Endothelial cell (in vitro differentiated cells): ENCODE measurements at places on chromosomes 1 and 21.
A peak's percentile ranks its signal among the peaks of the same experiment; 100 is the strongest.

DNA sequence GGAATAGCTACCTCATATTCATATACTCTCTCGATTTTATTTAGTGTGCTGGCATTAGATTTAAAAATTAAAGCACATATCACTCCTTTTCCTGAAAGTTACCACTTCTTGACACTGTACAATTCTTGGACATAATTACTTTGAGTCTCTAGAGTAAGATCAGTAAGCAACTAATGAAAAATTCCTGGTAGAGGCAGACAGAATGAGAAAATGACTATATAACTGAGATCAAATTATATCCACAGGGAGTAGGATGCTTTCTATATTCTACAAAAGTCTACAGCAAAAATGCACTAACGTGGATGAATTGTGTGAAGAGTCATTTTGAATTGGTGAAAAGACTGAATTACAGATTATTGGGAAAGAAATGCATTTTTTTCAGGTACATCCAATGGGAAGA, 445.7 kb downstream of the PTBP2 start:
- no peaks in the 10 kb centered on the region for H3K27me3 ChIP-seq
- no peak for DNase-seq
- H3K4me3 ChIP-seq: no peak overlapping the region
- H3K36me3 ChIP-seq: no peaks in the 10 kb centered on the region
- no peaks in the 10 kb centered on the region for H3K4me1 ChIP-seq
- no peak overlapping the region for H3K27ac ChIP-seq

DNA sequence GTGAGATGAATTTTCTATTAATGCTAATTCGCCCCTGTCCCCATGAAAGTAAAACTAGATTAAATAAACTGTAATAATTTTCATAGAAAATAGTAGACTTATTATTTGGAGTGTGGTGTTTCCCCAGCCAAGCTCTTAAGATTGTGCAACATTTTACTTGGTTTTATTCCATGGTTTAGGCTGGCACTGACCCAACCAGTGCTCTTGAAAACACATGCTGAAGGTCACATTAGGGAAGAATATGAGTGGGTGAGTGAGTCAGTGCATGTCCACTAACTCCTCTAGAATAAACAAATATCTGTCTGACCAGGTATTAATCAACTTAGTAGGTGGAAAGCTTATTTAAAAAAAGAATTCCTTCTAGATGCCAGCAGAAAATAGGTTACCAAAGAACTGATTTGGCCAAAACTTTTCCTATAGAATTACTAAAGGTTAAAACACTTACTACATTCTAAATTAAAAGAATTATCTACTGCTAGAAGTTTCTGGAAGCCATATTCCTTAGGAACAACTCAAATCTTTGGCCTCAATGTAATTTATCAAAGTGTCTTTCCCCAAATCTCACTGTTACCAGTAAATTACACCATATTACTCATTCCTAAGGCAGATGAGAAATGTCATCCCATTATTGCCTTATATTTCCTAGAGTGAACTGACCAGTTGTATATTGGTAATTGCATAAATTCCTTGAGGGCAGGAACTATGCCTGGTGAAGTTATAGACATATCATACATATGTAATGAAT, 89.7 kb upstream of the RGS1 start:
- H3K4me3 ChIP-seq: no peak overlapping the region
- no peak overlapping the region for H3K27ac ChIP-seq
- no peaks in the 10 kb centered on the region for H3K27me3 ChIP-seq
- no peaks in the 10 kb centered on the region for H3K36me3 ChIP-seq
- no peak for DNase-seq
- H3K4me1 ChIP-seq: no peaks in the 10 kb centered on the region

DNA sequence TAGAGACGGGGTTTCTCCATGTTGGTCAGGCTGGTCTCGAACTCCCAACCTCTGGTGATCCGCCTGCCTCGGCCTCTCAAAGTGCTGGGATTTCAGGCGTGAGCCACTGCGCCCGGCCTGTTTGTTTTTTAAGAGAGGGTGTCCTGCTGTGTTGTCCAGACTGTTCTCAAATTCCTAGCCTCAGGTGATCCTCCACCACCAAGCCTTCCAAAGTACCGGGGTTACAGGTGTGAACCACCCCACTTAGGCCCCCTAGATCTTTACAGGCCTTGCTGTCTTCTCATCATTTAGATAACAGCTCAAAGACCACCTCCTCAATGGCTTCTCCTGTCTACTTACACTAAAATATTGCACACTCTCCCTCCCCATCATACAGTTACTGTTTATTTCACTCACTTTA, 6.3 kb downstream of the SESN2 start:
- DNase-seq: no peak
- H3K4me3 ChIP-seq: no peak overlapping the region
- peaks cover 34% of the 10 kb centered on the region for H3K4me1 ChIP-seq
- peaks cover 4% of the 10 kb centered on the region for H3K36me3 ChIP-seq

- H3K27ac ChIP-seq: no peak within 1 kb of the TSS
- peaks cover 16% of the 10 kb centered on the region for H3K4me1 ChIP-seq
- DNase-seq: peak; percentile 45
- H3K36me3 ChIP-seq: peaks cover 7% of the 10 kb centered on the region
- peak within 1 kb of the TSS; percentile 91 for H3K4me3 ChIP-seq
Observed at GRCh38 chr1:31239653-31240241, at the start of gene NKAIN1. NKAIN1 (minus strand) TSS chr1:31239887; CDS start chr1:31239547, 340 bp downstream.

DNA sequence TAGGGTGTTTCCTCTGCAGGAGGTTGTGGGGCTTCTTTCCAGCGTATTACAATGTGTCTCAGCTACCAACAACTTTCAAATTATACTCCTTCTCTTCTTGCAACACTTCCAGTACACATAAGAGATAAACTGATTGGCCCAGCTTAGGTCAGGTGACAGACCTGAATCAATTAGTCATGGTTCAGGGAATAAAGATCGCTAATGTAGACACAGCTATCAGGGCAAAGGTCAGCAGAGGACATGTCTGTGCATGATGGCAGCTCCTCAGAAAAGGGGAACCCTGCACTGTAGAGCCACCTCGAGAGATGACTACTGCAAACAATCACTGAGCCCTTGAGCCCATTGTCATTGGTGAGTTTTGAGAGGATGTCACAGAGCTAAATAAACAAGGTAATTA, 36.8 kb upstream of the PKN2 start:
- H3K27me3 ChIP-seq: no peaks in the 10 kb centered on the region
- H3K27ac ChIP-seq: no peak overlapping the region
- H3K36me3 ChIP-seq: no peaks in the 10 kb centered on the region
- no peak overlapping the region for H3K4me3 ChIP-seq

DNA sequence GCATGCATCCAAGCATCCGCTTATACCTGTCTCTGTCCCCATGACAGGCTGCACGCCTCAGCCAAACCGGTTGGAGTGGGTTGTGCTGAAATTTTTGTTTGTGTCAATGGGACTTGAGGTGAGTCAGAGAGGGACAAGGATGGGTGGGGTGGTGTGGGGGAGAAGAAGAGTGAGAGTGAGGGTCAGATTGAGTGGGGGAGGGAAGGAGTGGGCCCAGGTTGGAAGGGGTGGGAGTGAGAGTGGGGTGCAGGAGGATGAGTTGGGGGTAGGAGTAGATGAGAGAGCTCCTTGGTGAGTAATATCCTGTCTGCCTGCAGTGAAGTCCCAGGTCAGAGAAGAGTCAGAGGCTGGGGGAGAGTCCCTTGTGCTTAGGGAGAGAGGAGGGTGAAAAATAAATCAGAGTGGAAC, 3.3 kb upstream of the NECTIN4 start:
- H3K27ac ChIP-seq: no peak overlapping the region
- H3K4me3 ChIP-seq: no peak overlapping the region
- DNase-seq: no peak

DNA sequence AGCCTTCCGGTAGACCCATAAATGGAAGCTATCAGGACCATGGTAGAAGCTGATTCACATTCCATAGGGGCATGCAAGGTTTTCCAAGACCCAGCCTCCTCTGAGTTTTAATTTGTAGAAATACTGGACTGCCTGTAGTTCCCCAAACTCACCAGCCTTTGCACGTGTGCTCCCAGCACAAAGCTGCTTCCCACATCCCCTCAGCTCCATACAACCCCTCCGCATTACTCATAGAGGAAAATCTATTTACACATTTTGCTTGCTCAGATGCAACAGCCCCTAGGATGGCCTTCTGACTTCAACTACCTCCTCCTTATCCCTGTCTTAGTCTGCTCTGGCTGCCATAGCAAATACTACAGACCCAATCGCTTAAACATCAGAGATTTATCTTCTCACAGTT, 336.2 kb downstream of the SETD4 start:
- H3K4me1 ChIP-seq: no peaks in the 10 kb centered on the region
- H3K27ac ChIP-seq: no peak overlapping the region
- no peaks in the 10 kb centered on the region for H3K36me3 ChIP-seq
- H3K4me3 ChIP-seq: no peak overlapping the region
- DNase-seq: no peak

GRCh38 chr21:33949516-33950430, 34.2 kb upstream of the ATP5PO start:
- peaks cover 13% of the 10 kb centered on the region for H3K4me1 ChIP-seq
- no peak overlapping the region for H3K27ac ChIP-seq
- peak overlapping the region; percentile 31 for H3K4me3 ChIP-seq
- peaks cover 2% of the 10 kb centered on the region for H3K27me3 ChIP-seq

- H3K36me3 ChIP-seq: peaks cover 10% of the 10 kb centered on the region
- H3K27me3 ChIP-seq: peaks cover 3% of the 10 kb centered on the region
- peaks cover 19% of the 10 kb centered on the region for H3K4me1 ChIP-seq
- DNase-seq: no peak
Observed at GRCh38 chr1:179923029-179923428, 31.6 kb upstream of the CEP350 start.

- H3K27ac ChIP-seq: no peak overlapping the region
- H3K4me1 ChIP-seq: peaks cover 4% of the 10 kb centered on the region
- H3K27me3 ChIP-seq: no peaks in the 10 kb centered on the region
- DNase-seq: no peak
- no peaks in the 10 kb centered on the region for H3K36me3 ChIP-seq
- no peak overlapping the region for H3K4me3 ChIP-seq
Observed at GRCh38 chr1:104807590-104807989, 1057.9 kb downstream of the AMY1C start.

- DNase-seq: no peak
- H3K27ac ChIP-seq: no peak overlapping the region
- no peaks in the 10 kb centered on the region for H3K4me1 ChIP-seq
- H3K4me3 ChIP-seq: no peak overlapping the region
Observed at GRCh38 chr1:36053978-36054377, 29.9 kb upstream of the TEKT2 start.

DNA sequence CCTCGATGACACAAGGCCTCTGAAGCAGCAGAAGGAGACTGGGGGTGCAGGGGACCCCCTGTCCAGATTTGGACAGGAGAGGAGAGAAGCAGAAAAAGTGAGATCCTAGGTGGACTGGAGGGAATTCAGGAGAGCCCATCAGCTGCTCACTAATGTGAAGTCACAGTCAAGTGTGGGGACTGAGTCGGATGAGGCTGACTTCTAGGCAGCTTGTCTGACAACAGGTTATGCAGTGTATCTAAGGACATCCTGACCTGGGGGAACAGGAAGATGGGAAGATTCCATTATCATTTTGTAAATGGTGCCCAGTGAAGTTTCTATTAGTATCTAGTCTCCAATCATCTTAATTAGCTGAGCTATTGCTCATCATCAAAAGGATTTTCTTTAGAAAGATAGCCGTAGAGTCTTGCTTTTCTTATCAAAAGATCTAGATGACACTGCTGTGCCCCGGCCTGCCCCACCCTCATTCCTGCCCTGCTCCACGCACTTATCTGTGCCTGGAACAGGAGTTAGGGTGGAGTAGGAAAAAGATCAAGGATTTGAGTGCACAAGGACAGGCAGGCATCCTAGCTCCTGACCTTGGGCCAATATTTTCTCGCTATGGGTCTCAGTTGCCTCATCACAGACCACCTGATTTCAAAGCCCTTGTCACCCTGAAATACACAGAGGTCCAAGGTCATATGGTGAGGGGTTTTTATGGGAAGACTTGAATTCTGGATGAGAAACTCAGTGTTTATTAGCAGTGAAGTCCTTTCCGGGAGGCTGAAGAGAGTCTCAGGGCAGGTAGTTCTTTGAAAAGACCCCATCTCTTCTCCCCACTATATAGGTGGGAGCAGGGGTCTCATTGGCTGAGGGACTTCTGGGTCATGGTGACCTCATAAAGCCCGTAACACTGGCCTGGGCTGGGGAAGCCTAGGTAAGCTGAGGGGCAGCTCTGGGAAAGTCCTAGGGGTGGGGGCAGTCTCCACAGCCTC, at the start of gene MROH7:
Gene MROH7, plus strand, starts transcription at position 924 of the 974 bp plus-strand sequence. CDS start 11,141 bp downstream, outside the sequence.
- H3K27ac ChIP-seq: no peak within 1 kb of the TSS
- H3K4me3 ChIP-seq: no peak within 1 kb of the TSS
- peaks cover 10% of the 10 kb centered on the region for H3K4me1 ChIP-seq
- DNase-seq: no peak
- H3K36me3 ChIP-seq: peaks cover 10% of the 10 kb centered on the region

- no peaks in the 10 kb centered on the region for H3K36me3 ChIP-seq
- H3K4me3 ChIP-seq: no peak overlapping the region
- no peak for DNase-seq
- peaks cover 20% of the 10 kb centered on the region for H3K4me1 ChIP-seq
- H3K27ac ChIP-seq: peak overlapping the region; percentile 74
- H3K27me3 ChIP-seq: peaks cover 6% of the 10 kb centered on the region
Observed at GRCh38 chr1:151867765-151868411, 14.4 kb upstream of the THEM5 start.

DNA sequence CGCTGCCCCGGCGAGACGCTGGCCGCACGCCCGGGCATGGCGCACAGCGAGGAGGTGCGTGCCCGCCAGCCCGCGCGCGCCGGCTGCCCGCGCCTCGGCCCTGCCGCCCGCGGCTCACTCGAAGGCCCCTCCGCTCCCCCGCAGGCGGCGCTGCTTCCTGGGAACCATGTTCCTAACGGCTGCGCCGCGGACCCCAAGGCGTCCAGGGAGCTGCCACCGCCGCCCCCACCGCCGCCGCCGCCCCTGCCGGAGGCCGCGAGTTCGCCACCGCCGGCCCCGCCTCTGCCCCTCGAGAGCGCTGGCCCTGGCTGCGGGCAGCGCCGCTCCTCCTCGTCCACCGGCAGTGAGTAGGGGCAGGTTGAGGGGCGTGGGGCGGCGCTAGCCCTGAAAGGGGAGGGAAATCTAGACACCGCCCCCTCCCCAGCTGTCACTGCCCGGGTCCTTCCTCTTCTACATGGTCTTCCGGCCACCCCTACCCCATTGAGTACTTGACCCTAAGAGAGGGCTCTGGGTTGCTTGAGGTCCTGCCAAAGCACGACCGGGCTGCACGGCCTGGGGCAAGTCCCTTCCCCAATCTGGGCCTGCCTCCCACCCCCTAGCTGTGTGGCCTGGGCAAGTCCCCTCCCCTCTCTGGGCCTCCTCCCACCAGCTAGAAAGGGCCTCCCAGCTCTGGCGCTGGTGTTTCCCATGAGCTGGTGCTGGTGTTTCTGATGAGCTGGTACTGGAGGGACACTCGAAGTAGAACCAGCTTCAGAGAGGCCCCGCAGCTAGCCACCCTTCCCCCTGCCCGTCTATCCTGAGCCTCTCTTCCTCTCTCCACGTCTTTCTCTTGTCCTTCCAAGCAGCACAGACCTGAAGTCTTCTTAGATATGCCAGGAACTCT, 17.0 kb downstream of the TNFRSF25 start:
- peak overlapping the region; percentile 45 for H3K4me3 ChIP-seq
- peaks cover 7% of the 10 kb centered on the region for H3K4me1 ChIP-seq
- peaks cover 4% of the 10 kb centered on the region for H3K36me3 ChIP-seq
- peak; percentile 36 for DNase-seq
- peaks cover 14% of the 10 kb centered on the region for H3K27me3 ChIP-seq
